ENCODE measurements at places on chromosomes 4 and X.
A peak's percentile ranks its signal among the peaks of the same experiment; 100 is the strongest.

DNA sequence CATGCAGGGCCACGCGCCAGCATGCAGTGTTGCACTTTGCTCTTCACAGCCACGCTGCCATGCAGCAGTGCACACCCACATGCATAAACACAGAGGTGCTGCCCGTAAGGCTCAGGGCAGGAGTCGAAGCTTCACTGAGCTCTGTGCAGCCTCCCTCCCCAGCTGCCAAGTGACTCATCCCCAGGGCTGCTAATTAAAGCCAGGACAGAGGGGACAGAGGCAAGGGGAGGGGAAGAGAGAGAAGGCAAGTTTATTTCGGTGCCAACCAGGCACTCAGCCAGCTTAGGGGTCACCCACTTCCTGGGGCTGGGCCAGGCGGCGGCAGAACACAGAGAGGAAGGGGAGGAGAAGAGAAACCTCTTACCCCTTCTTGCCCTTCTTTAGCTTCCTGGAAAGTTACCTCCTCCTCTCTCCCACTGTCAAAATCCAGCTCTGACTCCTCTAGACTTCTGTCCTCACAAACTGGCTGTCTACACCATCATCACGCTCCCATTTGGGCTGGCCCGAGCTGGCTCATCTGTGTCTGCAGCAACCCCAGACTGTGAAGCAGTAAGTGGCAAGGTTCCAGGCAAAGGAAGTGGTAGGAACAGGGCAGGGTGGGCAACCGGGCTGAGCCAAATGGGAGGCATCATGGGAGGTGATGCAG is 6.2 kb upstream of the IQSEC2 start:
- peak; percentile 75 for DNase-seq

GRCh38 chr4:38663090-38663800 is 754 bp upstream of the KLF3 start:
- no peak for DNase-seq

DNA sequence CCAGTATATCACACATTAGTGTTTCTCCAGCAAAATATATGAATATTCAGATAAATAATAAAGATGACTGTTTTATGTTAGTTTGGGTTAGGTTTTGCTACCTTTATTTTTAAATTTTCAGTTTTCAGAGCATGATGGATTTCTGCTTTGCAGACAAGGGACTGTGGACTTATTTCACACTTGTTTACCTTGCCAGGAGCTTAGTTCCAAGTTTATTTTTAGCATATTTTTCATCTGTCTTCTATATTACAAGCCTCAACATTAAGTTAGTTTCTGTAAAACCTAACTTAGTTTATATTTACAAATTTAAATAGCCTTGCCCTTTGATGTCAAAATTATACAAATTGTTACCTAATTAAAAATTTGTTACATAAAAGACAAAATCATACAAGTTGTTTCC is 163.4 kb downstream of the FBXW7 start:
- DNase-seq, result no peak

- no peak for DNase-seq
Observed at GRCh38 chr4:23902222-23902804, 12.5 kb upstream of the PPARGC1A start.

GRCh38 chr4:100054071-100054470 is 104.0 kb upstream of the H2AZ1 start:
- DNase-seq, result no peak

GRCh38 chr4:45294464-45294863 is 568.1 kb upstream of the GNPDA2 start:
- no peak for DNase-seq

DNA sequence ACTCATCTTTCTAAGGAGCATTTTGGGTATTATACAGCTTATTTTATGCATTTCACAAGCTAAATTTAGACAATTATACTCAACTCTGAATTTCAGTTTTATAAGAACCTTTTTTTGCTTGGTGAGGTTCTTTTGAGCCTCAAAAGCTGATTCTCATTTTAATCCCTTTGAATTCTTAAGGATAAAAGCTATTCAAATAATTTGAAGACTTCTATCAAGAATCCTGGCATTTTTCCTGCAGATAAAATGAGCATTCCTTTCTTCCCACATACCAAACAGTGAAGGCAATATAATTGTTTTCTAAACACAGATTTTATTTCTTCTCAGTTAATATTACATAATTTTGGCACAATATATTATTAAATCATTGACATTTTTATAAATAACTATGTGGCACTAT is 118.4 kb upstream of the GPM6A start:
- DNase-seq, result no peak

DNA sequence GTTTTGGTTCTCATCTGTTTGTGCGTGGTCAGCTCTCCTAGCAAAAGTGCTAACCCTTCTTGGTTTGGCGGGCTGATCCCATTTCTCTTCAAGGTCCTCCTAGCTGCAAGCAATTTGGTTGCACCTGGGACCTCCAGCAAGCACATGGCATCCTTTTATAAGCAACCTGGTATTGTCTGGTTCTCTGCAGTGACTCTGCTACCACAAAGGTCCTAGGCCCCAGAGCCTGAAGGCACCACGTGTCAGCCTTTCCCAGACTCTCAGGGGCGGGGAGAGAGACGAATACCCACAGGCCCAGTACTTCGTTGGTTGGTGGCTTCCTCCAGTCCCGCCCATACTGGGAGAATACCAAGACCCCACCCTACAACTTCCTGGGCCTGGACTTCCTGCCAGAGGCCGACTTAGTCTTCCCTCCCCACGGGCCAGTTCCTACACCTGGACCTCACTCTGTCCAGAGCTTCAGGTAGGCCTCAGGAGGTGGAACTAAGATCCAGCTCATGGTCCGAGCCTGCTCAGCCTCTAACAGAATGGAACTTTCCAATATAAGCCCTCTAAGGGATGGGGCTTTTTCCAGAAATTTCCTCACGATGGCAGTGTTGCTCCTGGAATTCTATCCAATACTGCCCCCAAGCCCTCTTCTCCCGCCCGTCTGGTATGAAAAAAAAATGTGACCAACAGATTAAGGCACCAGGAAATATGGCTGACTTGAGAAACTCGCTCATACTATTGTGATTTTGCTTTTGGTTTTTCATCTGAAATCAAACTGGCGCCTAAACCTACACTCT is 192.5 kb upstream of the STK26 start:
- DNase-seq, result peak; percentile 58

GRCh38 chrX:45537936-45538335 is 337.3 kb upstream of the DIPK2B start:
- no peak for DNase-seq

DNA sequence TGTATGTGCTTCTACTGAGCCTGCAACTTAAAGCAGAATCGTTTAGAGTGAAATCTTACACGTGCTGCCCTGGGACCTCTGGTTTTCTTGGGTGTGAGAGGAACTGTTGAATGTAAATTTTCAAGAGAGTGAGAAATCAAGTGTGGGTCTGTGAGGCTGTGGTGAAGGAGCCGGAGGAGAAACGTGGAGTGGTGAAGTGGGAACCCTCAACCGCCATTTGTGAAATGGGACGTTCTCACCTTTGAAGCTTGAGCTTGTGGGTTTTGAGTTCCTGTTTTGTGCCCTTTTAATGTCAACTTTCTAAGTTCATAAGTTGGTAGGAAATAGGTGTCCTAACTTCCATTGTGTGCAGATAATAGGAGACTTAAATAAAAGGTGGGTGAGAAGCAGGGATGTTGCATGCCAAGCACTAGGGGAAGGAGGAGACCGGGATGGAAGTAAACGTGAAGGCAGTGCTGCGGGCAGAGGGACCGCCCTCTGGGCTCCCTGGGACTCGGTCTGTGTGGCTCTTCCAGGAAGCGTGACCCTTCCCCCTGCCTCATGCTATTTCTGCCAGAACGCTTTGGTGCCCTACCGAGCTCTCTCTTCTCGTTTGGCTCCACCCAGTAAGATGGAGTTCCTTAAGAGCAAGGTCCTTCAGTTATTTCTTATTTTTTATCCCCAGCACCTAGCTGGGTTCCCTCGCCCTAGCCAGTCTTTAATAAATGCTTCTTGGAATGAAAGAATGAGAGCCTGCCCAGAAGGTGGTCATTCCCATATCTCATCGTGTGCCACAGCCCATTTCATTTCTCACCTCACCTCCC is 56.0 kb downstream of the TMEM131L start:
- no peak for DNase-seq

GRCh38 chr4:150237110-150237872 is 159.0 kb downstream of the DCLK2 start:
- peak; percentile 94 for DNase-seq

GRCh38 chr4:55729351-55730279 is 90.0 kb upstream of the EXOC1L start:
- DNase-seq, result no peak

DNA sequence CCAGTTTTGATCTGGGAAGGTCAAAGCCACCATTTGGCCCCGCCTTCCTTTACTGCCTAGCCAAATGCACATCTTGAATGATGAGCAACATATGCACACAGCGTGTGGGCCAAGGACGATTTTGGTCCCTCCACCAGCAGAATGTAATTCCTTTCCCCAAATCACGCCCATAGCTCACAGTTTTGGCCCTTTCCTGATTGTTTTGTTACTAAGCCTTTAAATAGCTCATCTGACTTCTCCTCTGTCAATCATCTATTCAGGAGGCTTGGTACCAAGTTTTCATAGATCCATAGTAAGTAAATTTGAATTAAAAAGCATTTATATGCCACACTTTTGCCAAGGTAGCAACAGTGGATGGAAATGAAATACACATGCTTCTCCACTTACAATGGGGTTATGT is 123.3 kb downstream of the NFKB1 start:
- DNase-seq, result no peak

- DNase-seq, result no peak
Observed at GRCh38 chrX:17987783-17988182, 126.7 kb upstream of the RAI2 start.

- DNase-seq, result no peak
Observed at GRCh38 chr4:149735796-149736195, 79.8 kb downstream of the IQCM start.

DNA sequence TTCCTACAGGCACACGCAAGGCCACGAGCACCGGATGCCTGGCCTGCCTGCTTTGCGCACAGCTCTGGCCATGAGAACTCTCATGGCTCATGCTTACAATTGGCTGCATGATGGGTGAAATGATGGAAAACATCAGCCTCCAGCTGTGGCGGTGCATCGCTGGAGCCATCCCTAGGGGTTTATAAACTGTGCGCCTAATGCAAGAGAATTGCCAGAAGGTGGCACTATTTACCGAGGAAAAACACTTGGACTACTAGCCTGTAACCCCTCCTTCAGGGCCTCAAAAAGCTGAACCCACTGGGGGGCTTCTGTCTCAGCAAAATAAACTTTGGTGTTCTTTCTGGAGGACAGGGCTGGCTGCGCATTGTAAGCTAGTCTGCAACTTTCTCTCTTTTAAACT is 51.9 kb downstream of the PHKA2 start:
- DNase-seq, result peak; percentile 12

Data from EL (cell line).